ENCODE measurements at places on chromosomes 7 and 10. TPM values are rescaled to one million over a fixed set of nuclear protein-coding genes. Genes with fewer than 3 reads are reported as not detected.

Gene OR2A12
- total RNA-seq, result under 0.01 TPM

Gene ERVW-1
- not detected for total RNA-seq

Gene SPDYE2B
- total RNA-seq, result not detected

Gene HIP1
- total RNA-seq, result 13.7 TPM

Gene IFIT1B
- not detected for total RNA-seq

Gene HABP2
- not detected for total RNA-seq

Data from articular chondrocyte of knee joint (primary cell).